Stomach (tissue), 19 donors: ENCODE measurements at places on chromosomes 1 and 21. TPM values are rescaled to one million over a fixed set of nuclear protein-coding genes. Genes with fewer than 3 reads are reported as not detected.

Gene ASCL5
- not detected for total RNA-seq

Gene ANGPTL3
- 0.14 TPM for total RNA-seq

Gene SPEN
- 56.4 TPM for total RNA-seq

Gene ALDH4A1
- total RNA-seq, result 3.5 TPM

Gene CELA3B
- total RNA-seq, result not detected

Gene CNR2
- total RNA-seq, result not detected

Gene OLIG2
- total RNA-seq, result not detected
